Activated CD4-positive, alpha-beta T cell treated with anti-CD3 and anti-CD28 coated beads, Interleukin-2, amount 50 U/mL, for 16 hours (primary cell): ENCODE measurements at places on chromosomes 13 and 19.

DNA sequence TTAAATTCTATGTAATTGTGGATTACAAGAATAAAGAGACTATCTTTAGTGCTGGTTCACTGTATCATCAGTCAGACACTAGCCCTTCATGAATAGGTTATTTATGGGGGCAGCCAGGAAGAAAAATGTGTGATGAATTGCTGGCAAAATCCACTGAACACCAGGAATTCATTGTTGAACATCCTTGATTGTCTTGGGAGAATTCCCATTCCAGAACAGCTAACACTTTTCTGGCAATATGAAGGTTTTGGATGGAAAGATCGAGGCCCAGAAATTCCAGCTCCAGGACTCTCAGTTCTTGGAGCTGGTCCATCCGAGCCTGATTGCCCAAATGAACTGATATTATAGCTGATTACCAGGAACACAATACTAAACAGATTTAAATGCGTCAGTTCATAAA, 11.5 kb upstream of the SPART start:
- DNase-seq: no peak

DNA sequence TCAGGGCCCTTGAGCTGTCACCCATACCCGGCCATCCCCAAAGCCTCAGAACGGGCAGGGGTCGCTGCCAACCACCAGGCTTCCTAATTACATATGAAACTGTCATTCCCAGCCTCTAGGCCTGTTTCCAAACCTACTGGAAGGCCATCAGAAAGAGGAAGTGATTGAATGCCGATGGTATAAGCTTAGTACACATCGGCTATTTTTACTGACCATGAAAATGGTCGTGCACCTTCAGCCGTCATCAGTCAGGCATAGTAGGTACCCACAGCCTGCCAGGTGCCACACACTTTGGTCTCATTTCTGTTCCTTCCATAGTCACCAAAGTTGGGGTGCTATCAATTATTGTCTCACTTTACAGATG, 10.2 kb downstream of the KRI1 start:
- DNase-seq: no peak

DNA sequence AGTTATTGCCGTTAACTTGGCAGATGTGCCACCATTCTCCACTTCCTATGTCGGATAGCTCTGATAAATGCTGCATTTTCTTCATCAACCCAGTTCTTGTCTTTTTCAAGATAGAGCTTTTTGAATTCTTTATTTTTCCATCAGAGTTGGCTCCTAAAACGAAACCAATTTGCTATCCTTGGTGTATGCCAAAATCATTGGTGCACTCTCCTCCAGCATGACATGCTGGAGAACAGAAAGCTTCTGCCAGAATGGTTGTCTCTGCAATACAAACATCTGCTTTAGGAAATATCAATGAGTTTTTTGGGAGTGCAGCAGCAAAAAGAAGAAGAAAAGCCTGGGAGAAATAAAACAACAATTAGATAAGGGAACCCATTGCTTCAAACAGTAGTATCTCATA, 124.2 kb downstream of the CDK8 start:
- no peak for DNase-seq

DNA sequence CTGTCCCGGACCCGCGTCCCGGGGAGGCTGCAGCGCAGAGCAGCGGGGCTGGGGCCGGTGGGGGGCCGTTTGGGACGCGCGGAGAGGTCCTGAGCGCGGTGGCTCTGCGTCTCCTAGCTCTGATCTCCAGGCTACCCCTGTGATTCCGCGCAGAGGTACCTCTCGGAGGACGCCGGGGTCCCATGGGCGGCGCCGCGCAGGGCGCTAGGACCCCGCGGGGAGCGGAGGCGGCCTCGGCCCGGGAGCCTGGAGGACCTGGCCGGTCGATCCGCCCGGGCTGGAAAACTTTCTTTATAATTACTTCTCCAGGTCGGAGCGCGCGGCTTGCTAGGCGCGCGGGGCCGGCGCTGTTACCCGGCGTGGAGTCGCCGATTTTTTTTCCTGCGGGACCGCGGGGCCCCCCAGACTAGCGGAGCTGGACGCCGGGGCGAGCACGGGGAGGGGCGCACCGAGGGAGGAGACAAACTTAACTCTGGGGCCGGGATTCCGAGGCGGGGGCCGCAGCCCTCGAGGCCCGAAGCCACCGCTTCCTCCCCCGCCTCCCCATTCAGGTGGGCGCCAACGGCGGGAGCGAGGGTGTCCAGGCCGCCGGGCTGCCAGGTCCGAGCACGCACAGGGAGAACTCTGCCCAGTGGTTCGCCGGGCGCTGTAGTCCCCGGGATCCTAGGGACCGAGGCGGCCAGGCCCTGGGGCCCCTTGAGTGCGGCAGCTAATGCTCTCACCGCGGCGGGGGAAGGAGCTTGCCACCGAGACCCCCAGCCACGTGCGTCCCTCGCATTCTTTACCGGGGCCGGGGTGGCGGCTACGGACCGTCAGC, 848 bp upstream of the CEBPA start:
- no peak for DNase-seq

- no peak for DNase-seq
Measured at GRCh38 chr19:38879400-38879751, 1.3 kb upstream of the RINL start.

- no peak for DNase-seq
Measured at GRCh38 chr13:67095621-67096020, 134.5 kb downstream of the PCDH9 start.

DNA sequence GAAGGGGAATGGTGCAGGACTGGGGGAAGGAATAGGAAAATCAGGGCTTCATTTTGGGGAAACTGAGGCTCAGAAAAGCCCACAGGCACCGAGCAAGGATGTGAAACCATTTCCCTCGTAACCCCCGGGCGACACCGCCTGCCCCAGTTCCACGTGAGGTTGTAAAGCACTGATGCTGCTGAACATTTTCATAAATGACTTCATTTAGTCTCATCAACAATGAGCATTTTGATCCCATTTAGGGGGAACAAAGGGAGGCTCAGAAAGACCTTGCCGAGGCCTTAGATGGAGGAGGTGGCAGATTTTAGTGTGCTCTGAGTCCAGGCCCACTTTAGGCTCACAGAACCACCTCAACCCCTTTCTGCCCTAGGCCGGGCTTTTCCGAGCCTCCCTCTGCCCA, 20.5 kb upstream of the FBXO27 start:
- DNase-seq: no peak

GRCh38 chr13:95660981-95661581, 15.9 kb upstream of the DNAJC3 start:
- DNase-seq: peak; percentile 27

GRCh38 chr19:956766-957440, 27.2 kb upstream of the WDR18 start:
- DNase-seq: no peak

- peak; percentile 96 for DNase-seq
Measured at GRCh38 chr19:35710784-35711723, 6.7 kb downstream of the ZBTB32 start.

DNA sequence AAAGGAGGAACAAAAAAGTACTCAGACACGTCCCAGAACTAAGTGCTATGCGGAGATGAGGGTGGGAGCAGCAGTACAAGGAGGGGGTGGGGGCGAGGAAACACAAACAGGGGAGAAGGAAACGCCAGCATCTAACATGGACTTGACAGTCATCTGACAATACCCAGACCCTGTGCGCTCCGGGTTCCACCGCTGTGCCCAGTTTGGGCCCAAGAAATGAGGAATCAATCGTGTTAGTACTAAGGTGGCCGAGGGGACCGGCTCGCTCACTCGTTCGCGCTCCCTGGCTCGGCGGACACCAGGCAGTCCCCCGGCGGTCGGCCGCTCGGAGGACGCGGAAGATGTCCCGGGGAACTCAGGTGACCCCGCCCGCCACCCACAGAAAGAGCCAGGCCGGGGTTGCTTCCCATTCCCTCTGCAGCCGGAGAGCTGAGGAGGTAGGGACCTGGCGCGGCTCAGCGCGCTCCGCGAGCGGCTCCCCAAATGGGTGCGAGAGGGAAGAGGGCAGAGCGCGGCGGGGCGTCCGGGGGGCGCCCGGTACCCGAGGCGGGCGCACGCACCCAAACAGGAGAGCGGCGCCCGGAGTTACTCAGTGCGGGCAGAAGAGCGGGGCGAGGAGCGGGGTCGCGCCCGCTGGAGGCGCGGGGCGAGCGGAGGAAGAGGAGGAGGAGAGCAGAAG, 616 bp downstream of the TSHZ3 start:
- no peak for DNase-seq

DNA sequence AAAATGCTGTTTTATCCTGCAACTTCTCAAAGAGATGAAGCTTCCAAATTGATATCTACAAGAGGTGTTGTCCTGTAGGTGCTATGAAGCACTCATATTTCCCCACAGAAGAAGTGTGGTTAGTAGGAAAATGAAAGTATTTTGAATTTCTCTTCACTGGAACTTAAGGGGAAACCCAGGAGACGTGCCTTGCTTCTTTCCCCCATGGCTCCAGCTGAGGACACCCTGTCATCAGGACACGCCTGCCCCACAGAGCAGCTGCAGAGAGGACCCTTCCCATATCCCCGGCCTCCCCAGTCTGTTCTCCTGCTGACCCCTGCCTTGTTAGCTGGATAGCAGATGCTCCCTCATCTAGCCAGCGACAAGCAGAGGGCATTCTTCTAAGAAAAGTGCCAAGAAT, 371.3 kb downstream of the COG6 start:
- DNase-seq: peak; percentile 45

GRCh38 chr13:82076496-82076895, 1735.6 kb upstream of the SPRY2 start:
- no peak for DNase-seq

GRCh38 chr13:75920536-75920935, 284.4 kb downstream of the LMO7 start:
- DNase-seq: no peak

- no peak for DNase-seq
Measured at GRCh38 chr19:30254789-30255188, 117.4 kb upstream of the ZNF536 start.

DNA sequence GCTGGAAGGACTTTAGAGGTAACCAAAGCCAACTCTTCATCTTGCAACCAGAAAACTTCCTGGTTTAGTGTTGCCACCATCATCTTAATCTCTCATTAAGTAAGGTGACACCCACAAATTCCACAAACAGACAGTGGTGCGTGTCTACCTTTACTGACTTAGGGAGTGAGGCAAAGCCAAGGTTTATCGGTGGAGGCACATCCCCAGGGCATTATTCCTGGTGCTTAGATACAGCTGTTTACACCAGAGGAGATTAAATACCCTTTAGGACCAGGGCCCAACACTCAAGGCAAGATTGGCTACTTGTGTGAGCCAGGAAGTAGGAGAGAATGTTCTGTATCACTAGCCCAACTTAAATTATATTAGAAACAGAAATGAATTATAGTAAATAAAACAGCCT, 9.5 kb downstream of the STOML3 start:
- no peak for DNase-seq

DNA sequence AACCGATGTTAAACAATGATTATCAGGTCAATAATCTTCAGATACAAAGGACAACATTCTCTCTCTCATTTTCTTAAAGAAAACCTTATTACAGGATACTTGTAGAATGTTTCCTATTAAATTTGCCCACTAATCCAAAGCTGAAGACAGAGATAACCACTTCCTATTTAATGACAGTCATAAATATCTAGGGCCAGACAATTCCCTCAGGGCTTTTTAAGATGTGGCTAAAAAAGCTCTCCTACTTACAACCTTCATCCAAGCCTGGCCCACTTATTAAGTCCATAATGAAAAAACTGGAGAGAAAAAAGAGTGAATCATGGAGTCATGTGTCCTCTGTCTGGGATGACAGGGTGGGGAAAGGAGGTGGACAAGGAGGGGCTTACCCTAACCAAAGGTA, 235.9 kb downstream of the KLF12 start:
- no peak for DNase-seq

GRCh38 chr19:53432088-53432661, 391 bp downstream of the ZNF761 start:
- peak; percentile 1 for DNase-seq

GRCh38 chr19:56403261-56403660, 871 bp upstream of the ZNF583 start:
- peak; percentile 5 for DNase-seq

- peak; percentile 25 for DNase-seq
Measured at GRCh38 chr13:22126433-22127021, 455.7 kb downstream of the FGF9 start.

GRCh38 chr19:33299051-33299688, 3.2 kb downstream of the CEBPA start:
- DNase-seq: no peak

GRCh38 chr13:87792878-87793277, 121.7 kb downstream of the SLITRK5 start:
- DNase-seq: no peak

GRCh38 chr13:42607546-42607945, 33.6 kb downstream of the TNFSF11 start:
- DNase-seq: no peak

- no peak for DNase-seq
Measured at GRCh38 chr13:91207261-91207660, 140.2 kb upstream of the MIR17HG start.
